ENCODE measurements at places on chromosomes 11 and 22.

DNA sequence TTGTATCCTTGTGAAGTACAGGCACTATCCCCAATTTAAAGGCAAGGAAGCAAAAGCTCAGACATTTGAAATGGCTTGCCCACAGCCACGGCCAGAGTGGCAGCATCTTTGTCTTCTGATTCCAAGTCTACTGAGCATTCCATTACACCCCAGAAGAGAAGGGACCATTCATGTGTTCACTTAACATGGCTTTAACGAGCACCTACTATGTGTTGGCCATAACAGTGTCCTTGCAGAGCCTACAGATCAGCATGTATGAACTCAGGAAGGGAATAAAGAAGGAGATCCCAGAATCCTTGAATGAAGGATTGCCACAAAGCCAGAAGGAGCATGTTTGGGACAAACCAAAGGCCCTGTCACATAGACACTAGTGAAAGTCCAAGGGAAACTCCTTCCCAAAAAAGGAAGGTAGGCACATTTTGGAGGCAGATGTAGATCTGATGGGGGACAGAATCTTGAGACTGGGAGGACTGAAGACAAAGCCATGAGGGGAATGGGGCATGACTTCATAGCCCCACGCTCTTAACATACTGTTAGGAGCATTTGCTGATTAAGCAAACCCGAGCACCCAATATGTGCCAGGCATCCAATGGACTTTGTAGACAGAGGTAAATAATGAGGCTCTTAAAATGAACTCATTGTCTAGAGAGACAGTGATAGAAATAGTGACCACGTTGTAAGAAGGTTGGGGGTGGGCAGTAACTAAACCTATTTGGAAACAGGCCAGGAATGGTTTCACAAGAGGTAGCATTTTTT is 54.9 kb downstream of the P4HA3 start:
- H3K27ac ChIP-seq = no peak overlapping the region
- no peak for DNase-seq
- H3K4me1 ChIP-seq = no peaks in the 10 kb centered on the region
- H3K4me3 ChIP-seq = no peak overlapping the region

GRCh38 chr22:43625242-43625641 is 186.9 kb downstream of the EFCAB6 start:
- no peaks in the 10 kb centered on the region for H3K27me3 ChIP-seq
- H3K4me3 ChIP-seq = no peak overlapping the region
- H3K27ac ChIP-seq = no peak overlapping the region
- no peaks in the 10 kb centered on the region for H3K4me1 ChIP-seq
- no peaks in the 10 kb centered on the region for H3K36me3 ChIP-seq
- no peak for DNase-seq

GRCh38 chr11:9914064-9914463 is 250.2 kb downstream of the SWAP70 start:
- DNase-seq = no peak
- no peak overlapping the region for H3K4me3 ChIP-seq

DNA sequence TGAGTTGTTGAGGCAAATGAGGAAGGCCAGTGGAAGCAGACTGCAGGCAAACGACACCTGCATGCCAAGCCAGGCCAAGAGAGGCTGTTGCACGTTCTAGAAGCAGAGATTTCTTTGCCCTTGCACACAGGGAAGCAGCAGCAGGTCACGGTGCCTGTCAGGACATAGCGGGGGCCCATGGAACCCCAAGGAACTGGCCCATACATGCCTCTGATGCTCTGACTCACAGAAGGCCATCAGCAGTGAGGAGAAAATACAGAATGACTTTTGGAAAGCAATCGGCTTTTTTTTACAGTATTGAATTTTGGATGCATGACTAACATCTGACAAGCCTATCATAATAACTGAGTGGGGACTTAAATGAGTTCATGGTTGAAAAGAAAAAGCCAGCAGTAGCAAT is 123.9 kb downstream of the MPPED1 start:
- DNase-seq = no peak
- H3K27me3 ChIP-seq = no peaks in the 10 kb centered on the region
- no peak overlapping the region for H3K4me3 ChIP-seq
- H3K36me3 ChIP-seq = no peaks in the 10 kb centered on the region
- no peak overlapping the region for H3K27ac ChIP-seq

- peak overlapping the region; percentile 100 for H3K27ac ChIP-seq
- H3K4me3 ChIP-seq = no peak overlapping the region
Measured at GRCh38 chr11:61969838-61970662, 2.6 kb upstream of the FTH1 start.

DNA sequence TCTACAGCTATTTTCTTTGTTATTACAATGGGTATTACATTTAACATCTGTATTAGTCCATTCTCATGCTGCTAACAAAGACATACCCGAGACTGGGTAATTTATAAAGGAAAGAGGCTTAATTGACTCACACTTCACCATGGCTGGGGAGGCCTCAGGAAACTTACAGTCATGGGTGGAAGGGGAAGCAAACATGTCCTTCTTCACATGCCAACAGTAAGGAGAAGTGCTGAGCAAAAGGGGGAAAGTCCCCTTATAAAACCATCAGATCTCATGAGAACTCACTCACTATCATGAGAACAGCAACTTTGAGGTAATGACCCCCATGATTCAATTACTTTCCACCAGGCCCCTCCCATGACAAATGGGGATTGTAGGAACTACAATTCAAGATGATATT is 16.5 kb upstream of the KMT5B start:
- no peaks in the 10 kb centered on the region for H3K36me3 ChIP-seq
- no peak overlapping the region for H3K27ac ChIP-seq
- no peak for DNase-seq
- H3K4me1 ChIP-seq = no peaks in the 10 kb centered on the region

DNA sequence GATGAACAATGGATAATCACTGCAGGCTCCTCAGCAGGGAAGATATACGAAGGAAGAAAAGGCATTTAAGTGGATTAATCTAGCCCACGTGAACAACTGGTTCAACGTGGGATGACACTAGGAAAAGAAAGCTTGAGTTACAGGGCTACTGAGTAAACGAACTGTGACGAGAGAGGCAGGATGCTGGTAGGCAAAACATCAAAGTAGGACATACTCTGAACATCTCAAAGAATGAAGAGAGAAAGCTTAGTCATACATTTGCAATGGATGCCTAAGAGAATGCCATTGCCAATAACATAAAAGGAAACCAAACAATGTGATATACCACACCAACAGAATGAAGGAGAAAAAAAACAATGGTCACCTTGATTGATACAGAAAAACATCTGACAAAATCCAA is 12.9 kb downstream of the USP28 start:
- H3K4me3 ChIP-seq = no peak overlapping the region
- DNase-seq = no peak
- H3K36me3 ChIP-seq = no peaks in the 10 kb centered on the region
- H3K27ac ChIP-seq = no peak overlapping the region

DNA sequence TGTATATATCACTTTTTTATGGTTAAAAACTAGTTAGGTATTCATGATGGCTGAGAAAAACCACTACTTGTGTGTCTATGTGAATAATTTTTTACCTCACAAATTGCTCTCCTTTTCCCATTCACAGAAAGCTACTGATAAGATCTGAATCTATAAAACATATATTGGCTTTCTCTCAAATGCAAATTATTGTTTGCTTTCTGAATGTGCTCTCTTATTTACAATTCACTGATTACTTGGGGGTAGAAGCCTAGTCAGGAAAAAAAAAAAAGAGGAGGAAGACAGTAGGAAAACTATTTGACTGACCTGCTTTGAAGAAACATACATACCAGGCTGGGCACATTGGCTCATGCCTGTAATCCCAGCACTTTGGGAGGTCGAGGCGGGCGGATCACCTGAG is 20.5 kb downstream of the PGM2L1 start:
- H3K27ac ChIP-seq = no peak overlapping the region
- H3K36me3 ChIP-seq = no peaks in the 10 kb centered on the region
- no peaks in the 10 kb centered on the region for H3K4me1 ChIP-seq
- no peak overlapping the region for H3K4me3 ChIP-seq

DNA sequence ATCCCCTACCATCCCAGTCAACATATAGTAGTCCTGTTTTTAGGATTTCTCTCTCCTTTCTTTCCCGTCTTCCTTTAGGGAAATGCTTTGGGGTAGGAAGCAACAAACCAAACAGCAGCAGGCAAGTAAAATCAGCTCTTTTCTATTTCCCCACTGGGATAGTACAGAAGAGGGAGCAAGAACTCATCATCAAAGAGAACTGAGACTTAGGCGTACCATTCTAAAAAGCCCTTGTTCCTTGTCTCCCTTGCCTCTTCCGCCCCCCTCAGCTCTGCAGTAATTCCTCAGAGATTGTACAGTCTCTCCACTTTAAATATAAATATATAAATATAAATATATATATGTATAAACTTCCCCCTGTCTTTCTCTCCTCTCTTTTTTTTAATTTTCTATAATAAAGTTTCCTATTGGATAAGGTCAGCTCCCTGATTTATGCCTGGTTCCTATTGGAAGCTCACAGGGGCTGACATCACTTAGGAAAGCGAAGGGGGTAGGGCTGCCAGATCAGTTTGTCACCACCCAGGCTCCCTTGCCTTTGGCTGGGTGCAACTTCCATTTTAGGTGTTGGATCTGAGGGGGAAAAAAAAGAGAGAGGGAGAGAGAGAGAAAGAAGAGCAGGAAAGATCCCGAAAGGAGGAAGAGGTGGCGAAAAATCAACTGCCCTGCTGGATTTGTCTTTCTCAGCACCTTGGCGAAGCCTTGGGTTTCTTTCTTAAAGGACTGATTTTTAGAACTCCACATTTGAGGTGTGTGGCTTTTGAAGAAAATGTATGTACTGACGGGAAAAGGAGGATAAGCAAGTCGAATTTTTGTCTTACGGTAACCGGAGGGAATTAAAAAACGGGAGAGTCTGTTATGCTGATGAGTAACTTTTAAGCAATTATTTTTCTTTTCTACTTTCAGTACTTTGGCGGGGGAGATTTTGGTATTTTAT is at the start of gene CTNND1:
Gene CTNND1 (plus strand): TSS at position 502 of the 934 bp plus-strand sequence. CDS start 29,677 bp downstream, outside the sequence.
- no peaks in the 10 kb centered on the region for H3K27me3 ChIP-seq
- peak; percentile 91 for DNase-seq
- H3K27ac ChIP-seq = peak within 1 kb of the TSS; percentile 99
- peaks cover 25% of the 10 kb centered on the region for H3K4me1 ChIP-seq
- H3K36me3 ChIP-seq = no peaks in the 10 kb centered on the region

DNA sequence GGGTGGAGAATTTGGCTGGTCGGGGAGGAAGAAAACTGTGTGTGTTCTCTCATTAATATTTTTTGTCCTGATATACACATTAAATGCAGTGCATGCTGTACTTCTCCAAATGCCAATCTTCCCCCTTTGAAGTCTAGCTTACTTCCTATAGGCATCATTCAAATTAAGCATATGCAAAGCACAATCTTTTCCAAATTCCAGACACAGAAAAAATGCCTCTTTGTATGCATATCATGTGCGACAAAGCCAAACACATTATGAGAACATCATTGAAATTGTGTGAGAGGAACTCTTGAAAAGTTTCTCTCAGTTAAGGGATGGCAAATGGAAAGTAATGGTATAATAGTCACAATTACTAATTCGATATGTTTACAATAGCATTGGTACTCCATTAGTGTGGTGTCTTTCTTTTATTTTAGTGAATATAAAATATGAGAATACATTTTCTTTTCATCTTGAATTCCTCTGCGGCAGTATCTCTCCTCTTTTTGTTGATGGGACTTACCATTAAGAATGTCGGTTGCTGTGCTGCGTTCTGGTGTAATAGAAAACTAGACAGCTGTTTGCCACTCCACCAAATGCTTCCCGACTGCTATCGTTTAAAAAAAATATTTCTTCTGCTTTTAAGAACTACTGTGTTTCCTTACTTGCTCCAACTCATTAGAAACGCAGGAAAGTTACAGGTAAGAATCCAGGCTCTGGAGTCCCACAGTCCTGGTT is 19.3 kb upstream of the NRIP3 start:
- no peak overlapping the region for H3K27ac ChIP-seq
- no peaks in the 10 kb centered on the region for H3K4me1 ChIP-seq
- H3K36me3 ChIP-seq = no peaks in the 10 kb centered on the region
- H3K27me3 ChIP-seq = no peaks in the 10 kb centered on the region

DNA sequence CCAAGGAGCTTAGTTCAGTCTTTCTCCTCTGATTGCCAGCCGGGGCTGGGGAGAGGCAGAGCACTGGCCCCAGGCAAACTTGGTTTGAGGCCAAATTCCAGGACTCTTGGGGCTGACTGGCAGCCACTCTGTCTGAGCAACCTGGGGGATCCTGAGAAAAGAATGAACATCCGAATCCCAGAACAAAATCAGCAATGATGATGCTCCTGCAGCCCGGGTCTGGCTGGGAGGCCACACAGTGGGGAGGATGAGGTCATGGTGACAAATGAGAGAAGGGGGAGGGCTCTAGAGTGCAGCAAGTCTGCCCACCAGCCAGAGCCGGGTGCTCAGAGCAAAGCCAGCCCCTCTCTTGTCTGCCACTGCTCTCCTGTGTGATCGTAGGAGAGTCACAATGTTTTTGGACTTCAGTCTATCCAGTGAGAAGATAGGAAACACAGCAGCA is 71.8 kb upstream of the PAX6 start:
- no peak overlapping the region for H3K4me3 ChIP-seq
- no peaks in the 10 kb centered on the region for H3K36me3 ChIP-seq
- no peaks in the 10 kb centered on the region for H3K27me3 ChIP-seq
- no peaks in the 10 kb centered on the region for H3K4me1 ChIP-seq
- no peak for DNase-seq

DNA sequence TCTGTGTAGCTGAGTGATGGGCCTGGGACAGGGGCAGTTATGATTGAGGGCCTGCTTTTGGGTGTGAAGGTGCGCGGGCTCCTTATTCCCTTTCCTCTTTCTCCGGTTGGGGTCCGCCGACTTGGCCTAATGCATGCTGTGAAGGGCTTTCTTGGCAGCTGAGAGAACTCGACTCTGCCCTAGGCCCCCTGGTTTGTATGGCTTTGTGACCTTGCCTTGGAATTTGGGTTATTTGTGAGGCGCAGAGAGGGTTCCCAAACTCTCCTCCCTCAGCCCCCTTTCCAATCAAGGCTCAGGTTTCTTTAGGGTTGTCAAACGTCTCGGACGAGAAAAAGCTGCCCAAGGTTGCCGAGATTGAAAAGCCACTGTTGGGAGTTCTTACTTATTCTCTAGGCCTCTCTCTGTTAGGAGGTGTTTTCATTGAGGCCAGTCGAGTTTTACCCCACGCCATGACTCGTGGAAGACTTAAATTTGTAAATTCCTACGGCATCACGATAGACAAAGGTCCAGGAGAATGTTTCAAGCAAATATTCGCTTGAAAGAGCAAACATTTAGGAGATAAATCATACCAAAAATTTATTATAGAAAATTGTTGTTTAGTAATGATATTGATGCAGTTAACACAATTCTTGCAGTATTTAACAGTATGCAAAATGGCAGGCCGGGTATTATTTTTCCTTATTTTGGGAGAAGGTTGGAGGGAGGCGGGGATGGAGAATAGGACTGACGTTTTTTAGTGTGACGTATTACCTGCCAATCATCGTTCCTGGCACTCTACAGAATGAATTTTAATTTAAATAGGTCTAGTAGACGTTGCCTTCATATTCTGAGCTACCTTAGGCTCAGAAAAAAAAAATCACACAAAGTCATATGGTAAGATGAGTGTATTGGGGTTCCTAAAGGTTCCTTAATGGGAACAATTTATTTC is 689 bp downstream of the PDHX start:
- no peak for DNase-seq
- H3K27me3 ChIP-seq = no peaks in the 10 kb centered on the region
- H3K27ac ChIP-seq = peak overlapping the region; percentile 95
- H3K4me1 ChIP-seq = peaks cover 16% of the 10 kb centered on the region
